Left lobe of liver (tissue), 2 donors: ENCODE measurements at places on chromosomes 7 and 10. TPM values are rescaled to one million over a fixed set of nuclear protein-coding genes. Genes with fewer than 3 reads are reported as not detected.

GRCh38 chr10:104734433-104734832, 93.3 kb downstream of the SORCS3 start:
- no peak for DNase-seq

DNA sequence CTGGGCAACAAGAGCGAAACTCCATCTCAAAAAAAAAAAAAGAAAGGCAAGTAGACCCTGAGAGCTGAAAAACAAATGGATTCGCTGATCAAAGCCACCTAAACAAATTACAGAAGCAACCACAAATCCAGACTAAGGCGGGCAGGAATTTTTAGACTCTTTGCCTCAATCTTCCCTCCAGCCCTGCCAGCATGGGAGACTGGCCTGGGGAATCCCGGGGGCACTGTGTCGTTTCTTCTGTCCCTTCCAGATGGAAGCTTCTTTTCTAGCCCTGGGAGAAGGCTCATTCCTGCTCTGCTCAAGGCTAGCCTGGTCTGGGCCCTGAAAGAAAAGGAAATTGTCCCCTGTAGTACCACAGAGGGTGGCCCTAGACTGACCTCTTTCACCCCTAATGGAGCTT, 15.6 kb upstream of the SERPINE1 start:
- DNase-seq: no peak

GRCh38 chr10:66642217-66642616, 283.6 kb upstream of the LRRTM3 start:
- DNase-seq: no peak

DNA sequence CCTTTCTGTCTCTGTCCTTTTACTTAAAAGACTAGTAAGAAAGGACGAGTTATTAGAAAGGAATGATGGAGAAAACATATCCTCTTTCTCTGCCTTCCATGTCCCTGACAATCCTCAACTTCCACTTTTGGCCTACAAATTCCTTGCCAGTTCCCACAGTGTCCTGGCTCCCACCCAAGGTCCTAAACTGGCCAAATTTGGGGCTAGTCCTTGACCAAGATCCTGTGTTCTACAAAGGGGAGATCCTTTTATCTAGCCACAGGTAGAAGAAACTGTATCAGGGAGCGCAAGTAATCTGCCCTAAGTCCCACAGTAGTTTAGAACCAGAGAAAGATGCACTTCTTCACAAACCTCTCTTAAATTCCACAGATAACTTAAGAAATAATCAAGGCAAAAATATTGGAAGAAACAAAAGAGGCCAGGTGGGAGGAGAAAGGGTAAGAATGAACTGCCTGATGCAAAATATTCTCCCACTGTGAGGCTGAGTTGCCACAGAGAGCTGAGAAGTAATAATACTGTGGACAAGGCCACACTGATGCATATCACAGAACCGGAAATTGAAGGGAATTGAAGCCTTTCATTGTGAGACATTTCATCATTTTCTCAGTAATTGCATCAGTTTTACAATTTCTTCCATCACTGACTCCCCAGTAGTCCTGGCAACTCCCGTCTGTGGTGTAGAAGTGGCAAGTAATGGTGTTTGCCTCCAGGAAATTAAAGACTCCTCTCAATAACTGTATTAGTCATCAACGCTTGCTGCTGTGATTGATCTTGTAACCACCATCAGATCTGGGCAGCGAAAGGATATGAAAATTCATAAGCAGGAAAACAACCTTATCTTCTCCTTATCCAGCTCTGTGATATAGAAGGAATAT, 47.2 kb downstream of the DNAJC12 start:
- DNase-seq: no peak

- no peak for DNase-seq
Observed at GRCh38 chr10:132162021-132162531, 24.7 kb upstream of the DPYSL4 start.

DNA sequence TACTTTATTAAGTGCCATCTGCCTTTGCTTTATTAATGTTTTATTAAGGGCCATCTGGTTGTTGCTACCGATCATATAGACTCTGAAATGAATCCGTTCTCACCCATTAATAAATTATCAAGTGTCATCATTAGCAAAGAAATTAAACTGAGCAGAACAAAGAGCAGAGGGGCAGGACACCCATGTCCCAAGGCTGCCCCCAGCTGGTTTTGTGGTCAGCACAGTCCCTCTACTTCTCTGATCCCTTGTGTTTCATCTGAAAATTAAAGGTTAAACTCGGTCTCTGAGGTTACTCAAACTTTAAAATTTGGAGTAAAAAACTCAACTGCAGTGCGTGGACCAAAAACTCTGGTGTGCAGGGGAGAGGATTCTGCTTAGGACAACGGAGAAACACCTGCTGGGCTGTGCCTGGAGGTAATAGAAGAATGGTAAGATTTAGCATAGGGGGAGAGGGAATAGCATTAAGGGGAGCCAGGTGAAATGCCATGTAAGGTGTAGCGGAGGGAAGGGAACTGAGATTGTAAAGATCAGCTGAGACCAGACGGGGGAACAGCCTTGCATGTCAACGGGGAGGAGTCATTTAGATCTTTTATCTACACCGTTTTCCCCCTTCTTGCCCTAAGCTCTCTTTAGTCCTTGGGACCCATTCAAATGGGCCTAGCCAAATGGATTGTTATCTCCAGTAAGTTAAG, 10.8 kb upstream of the GSDME start:
- no peak for DNase-seq

GRCh38 chr7:43307522-43307921, 195.1 kb downstream of the HECW1 start:
- no peak for DNase-seq

DNA sequence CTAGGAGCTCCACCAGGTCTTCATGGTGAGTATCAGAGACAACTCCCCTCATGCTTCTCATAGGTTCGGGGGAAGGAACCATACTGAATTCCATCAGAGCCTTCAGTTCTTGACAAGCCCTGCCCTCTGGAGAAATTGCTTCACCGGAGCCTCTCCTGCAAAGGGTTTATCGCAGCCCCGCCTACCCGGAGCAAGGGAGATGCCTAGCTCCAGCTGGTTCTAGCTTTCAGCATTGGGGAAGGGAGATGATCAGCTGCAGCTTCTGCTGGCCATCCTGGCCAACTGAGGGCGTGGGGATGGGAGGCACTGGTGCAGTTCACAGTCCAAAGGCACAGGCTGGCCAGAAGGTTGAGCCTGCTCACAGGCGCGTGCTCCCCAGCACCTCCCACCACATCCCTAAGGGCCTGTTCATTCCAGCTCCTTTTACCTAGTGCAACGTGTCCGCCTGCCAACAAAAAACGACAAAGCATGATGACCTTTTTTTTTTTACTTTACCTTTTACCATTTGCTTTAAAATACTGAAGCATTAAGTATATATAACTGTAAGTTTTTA, 31.2 kb downstream of the LANCL2 start:
- no peak for DNase-seq

GRCh38 chr10:132158823-132159222, 27.9 kb upstream of the DPYSL4 start:
- DNase-seq: no peak

DNA sequence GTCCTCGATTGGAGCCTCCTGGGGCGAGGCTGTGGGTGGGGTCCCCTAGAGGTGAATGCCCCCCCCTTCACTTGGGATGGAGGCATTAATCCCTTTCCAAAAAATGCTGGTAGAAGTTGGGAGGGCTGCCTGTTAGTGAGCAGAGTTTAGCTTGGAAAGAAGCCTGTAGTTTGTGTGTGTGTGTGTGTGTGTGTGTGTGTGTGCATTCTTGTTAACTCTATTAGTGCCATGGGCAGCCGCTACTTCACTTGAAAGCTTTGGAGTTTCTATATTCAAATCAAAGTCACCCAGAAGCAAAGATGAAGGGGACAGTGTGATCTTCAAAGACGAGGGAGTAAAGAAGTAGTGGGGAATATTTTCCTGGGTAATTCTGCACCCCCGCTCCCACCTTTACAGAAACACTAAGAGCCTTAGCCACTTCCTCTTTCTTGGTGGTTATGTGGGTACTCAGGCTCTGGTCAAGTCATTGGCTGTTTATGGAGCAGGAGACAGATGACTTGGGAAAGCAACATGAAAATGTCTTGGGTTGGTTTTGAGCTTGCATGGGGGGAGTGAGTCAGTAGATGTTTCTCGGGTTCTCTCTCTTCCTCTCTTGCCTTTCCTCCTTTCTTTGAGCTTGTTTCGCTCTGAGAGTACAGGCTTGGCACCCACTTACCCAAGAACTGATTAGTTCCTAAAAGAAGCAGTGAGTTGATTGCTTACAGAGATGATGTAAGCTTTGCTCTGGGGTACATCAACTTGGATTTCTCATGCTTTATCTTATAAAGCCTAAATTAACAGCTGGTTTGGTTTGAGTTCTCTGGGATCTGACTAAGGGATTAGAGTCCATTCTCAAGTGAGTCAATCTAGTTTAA, 35.9 kb downstream of the TCF7L2 start:
- no peak for DNase-seq

DNA sequence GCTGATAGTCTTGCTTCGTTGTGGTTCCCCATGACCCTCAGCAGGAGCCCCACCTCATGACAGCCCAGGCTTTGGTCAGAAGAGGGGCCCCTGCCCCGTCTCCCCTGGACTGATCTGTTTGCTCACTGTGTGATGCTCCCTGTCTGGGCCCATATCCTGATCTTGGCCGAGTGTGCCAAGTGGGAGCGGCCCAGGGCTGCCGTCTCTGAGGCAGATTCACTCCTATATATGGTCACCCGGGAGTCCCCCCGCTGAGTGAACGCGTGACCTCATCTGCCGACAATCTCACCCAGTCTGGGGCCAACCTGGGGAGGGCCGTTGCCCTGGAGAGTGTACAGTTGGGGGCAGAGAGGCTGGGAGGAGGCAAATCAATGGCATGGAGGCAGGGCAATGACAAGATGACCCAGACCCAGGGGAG, 34.5 kb downstream of the PPIF start:
- peak; percentile 62 for DNase-seq

DNA sequence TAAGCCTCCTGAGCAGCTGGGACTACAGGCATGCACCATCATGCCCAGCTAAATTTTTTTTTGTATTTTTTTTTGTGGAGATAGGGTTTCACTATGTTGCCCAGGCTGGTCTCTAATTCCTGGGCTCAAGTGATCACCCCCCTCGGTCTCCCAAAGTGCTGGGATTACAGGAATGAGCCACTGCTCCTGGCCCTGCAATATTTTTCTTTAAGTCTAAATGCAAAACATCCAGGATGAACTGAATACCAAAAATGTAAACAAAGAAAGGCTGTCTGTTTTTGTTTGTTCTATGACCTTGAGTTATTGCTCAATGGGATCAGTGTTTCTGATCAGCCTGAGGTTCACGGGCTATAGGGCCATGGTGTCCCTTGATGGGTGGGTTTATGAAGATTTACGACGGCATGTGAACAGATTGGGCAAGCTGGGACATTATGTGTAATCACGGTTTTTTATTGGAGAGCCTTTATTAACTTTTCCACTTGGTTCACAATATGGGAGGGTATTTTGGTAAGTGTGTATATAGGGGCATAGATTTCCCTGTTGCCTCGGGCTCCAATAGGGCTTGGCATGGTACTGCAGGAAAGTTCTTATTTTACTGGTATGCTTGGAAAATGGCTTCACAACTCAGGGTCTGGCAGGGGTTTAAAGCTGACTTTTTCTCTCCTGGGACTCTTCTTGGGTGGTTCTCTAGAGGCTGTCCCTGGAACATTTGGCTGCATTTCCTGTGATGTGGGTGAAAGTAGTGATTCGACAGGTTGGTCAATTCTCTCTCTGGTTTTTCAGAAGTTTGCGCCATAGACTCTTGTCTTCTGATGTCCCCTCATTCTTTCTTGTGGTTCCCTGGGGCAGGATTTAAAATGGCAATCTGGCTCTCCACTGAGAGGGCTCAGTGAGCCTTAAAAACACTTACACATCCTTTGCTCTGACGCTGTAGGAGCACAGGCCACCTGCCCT, 41.6 kb downstream of the MRPS33 start:
- no peak for DNase-seq

DNA sequence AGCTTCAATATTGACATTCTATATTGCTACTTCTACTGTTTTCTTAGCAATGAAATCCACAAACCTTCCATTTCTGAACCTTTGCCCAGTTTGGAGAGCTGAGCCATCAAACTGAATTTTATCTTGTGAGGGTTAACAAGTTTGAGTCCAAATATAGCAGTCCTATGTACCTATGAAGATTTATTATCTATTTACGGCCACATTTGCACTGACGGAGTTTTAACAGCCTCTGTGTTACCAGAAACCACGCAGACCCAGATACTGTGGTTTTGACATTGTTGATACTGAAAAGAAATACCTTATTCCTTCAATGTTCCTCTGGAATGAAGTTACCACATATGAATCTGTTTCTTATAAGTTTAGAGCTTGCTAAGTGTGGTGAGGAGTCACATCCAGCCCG, 172.6 kb downstream of the FGFR2 start:
- no peak for DNase-seq

DNA sequence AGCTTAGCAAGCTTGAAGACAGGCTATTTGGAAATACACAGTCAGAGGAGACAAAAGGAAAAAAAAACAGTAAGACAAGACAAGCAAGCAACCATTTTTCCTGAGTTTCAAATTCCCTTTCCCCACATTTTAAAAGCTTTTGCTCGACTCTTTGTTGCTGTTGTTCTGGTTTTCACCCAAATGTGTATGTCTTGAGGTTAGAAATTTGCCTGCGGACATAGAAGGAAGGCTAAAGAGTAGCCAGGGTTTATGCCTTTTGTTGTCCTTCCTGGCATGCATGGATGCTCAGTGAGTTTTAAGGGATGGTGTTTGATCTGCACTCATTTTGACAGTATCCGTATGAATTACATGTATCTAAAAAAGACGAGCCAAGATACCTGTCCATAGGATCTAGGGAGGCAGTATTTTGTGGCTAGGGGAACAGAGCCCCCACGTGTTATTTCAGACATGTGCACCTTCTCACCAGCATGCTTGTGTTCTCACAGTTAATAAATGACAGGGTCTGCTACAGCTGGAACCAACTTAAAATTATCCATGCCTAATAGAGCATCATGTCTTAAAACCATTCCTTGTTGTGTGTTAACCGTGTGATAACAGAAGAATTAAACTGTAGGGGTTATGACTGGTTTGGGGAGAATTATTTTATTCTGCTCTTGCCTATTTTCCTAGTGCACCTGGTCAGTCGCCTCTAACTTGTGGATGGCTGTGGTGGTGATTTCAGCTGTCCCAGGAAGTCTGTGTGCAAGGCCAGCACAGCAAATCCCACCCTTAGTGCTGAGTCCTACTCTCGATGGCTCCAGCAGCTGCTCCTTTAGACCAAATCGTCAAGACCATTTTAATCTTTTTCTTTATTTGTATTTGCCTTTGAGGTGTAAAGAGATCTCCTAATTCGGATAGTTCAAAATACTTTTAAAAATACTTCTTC, 9.1 kb downstream of the WIPF3 start:
- DNase-seq: no peak

GRCh38 chr7:120615703-120616102, 242.2 kb downstream of the TSPAN12 start:
- no peak for DNase-seq

- DNase-seq: no peak
Observed at GRCh38 chr10:98028168-98028770, 2.2 kb downstream of the CRTAC1 start.

Gene THAP5
- 15.8 TPM for total RNA-seq

Gene FAM24B
- total RNA-seq: 0.60 TPM

Gene STAG3
- total RNA-seq: 3.1 TPM

Gene SAMD9
- total RNA-seq: 1.5 TPM

Gene SPDYE9
- not detected for total RNA-seq

Gene NYAP1
- total RNA-seq: 0.38 TPM

Gene NOBOX
- total RNA-seq: not detected

Gene HACD1
- 2.9 TPM for total RNA-seq

Gene HTRA1
- 83.1 TPM for total RNA-seq

Gene SEMA4G
- 80.4 TPM for total RNA-seq

Gene CPA2
- 1.9 TPM for total RNA-seq

Gene TMEM270
- not detected for total RNA-seq

Gene GBX1
- total RNA-seq: not detected
